T-helper 1 cell treated with Interleukin-12 subunit alpha and Interleukin-12 subunit beta and Interleukin-4 antibody, amounts not matched to agents 30 ng/mL and 1 ng/mL, for 36 hours (primary cell): ENCODE measurements at places on chromosomes 4 and X. TPM values are rescaled to one million over a fixed set of nuclear protein-coding genes. Genes with fewer than 3 reads are reported as not detected.

The GABRQ gene
- total RNA-seq = 0.05 and 0.07 TPM in 2 replicates

The CLDN2 gene
- not detected in 2 replicates for total RNA-seq

The DUSP21 gene
- not detected in 2 replicates for total RNA-seq

The EMCN gene
- not detected in 2 replicates for total RNA-seq

The TCEAL2 gene
- total RNA-seq = not detected in 2 replicates

The H2BW2 gene
- not detected in 2 replicates for total RNA-seq

The ARSJ gene
- not detected in 2 replicates for total RNA-seq

The LONRF3 gene
- 0.17 and 0.32 TPM in 2 replicates for total RNA-seq

The EIF4E gene
- 89.2 and 93.0 TPM in 2 replicates for total RNA-seq

The PCDH7 gene
- total RNA-seq = not detected in 2 replicates

The RIBC1 gene
- total RNA-seq = 0.54 and 0.59 TPM in 2 replicates

The NHS gene
- total RNA-seq = 5.4 and 5.6 TPM in 2 replicates

The SERTM2 gene
- total RNA-seq = not detected in 2 replicates

The SPATA4 gene
- total RNA-seq = not detected in 2 replicates

The TGIF2LX gene
- not detected in 2 replicates for total RNA-seq

The SMIM10L2A gene
- total RNA-seq = 0.64 and 0.80 TPM in 2 replicates

The F8A3 gene
- 25.8 and 28.8 TPM in 2 replicates for total RNA-seq

The MAGEA6 gene
- not detected in 2 replicates for total RNA-seq

The SH2D1A gene
- 45.3 and 45.7 TPM in 2 replicates for total RNA-seq
